ENCODE measurements at places on chromosomes 5 and 9.

DNA sequence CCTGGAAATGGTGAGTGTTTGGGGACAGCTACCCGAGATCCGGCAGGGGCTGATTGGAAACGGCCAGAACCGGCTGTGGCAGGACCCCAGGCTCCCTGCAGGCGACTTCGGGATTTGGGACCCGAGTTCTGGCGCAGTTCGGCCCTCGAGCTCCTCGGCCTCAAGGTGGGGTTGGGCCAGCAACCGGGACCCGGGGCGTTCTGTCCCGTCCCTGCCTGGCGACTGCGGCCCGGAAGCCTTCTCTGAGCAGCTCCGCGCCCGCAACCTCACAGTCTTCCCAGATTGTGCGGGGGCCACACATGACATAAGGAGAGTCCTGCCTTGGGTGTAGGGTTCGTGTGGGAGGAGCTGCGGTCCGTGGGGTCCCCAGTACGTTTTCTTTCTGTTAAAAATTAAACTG lies 23.2 kb upstream of the NEURL1B start:
- no peak for DNase-seq

GRCh38 chr9:77899679-77900354 lies 131.8 kb downstream of the GNAQ start:
- no peak for DNase-seq

DNA sequence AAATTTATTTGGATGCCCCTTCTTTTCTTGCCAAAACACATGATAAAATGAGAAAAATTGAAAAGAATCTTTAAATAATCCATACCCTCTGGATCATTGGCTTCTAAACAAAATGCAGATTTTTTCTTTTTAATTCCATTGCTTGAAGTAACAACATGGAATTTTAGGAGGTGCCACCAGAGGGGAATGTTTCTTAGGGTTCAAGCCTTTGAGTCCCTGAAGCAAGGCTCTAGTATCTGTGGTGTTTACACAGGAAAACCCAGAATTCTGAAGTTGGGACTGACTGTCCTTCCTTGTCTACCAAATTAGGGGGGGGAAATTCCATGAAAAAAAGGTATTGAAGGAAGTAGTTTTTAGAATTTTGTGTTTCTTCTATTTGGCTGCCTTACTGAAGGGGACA lies 69.4 kb downstream of the LMNB1 start:
- no peak for DNase-seq

DNA sequence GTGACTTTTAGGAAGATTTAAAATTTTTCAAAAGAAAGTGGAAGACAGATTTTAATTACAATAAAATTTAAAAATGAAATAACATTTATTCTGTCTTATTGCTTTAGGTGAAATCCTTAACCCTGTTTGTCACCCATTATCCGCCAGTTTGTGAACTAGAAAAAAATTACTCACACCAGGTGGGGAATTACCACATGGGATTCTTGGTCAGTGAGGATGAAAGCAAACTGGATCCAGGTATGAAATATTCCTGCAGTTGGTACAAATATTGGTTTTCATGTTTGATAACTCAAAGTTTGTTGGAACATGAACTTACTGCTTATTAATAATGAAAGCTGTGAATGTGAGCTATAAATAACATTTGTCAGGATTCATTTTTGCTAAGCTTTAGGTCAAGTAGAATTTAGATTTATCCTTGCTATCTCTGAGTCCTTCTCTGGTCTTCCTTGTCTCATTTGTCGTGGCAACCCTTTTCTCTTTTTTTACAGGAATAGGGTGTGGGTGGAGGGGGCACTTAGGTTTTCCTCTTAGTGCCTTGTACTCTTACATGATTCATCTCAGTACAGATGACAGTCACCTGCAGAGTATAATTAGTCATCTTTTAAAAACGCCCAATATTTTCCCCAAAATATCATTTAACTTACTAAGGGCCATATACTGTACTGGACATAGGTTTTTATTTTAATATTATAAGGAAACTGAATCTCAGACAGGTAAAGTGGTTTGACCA lies 95.3 kb upstream of the RASGRF2 start:
- peak; percentile 15 for DNase-seq

- no peak for DNase-seq
Measured at GRCh38 chr5:7849681-7850394, 1.1 kb downstream of the CFAP90 start.

DNA sequence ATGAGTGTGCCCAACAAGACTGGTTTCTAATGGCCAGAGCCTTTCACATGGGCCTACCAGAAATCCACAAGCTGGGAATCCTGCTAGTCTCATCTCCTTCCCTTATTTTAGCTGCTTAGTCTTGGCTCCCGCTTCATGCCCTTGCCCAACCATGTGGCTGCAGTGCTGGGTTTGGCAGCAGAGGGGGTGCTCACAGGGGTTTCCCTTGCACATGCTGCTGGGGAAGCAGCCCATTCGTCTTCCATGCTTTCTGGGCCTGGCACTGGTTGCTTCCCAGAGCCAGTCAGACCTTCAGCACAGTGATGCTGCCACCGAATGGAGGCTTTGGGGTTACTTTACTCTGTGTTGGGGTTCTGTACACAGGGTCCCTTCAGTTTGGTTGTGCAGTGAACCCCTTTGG lies 26.3 kb downstream of the SLC46A2 start:
- no peak for DNase-seq

DNA sequence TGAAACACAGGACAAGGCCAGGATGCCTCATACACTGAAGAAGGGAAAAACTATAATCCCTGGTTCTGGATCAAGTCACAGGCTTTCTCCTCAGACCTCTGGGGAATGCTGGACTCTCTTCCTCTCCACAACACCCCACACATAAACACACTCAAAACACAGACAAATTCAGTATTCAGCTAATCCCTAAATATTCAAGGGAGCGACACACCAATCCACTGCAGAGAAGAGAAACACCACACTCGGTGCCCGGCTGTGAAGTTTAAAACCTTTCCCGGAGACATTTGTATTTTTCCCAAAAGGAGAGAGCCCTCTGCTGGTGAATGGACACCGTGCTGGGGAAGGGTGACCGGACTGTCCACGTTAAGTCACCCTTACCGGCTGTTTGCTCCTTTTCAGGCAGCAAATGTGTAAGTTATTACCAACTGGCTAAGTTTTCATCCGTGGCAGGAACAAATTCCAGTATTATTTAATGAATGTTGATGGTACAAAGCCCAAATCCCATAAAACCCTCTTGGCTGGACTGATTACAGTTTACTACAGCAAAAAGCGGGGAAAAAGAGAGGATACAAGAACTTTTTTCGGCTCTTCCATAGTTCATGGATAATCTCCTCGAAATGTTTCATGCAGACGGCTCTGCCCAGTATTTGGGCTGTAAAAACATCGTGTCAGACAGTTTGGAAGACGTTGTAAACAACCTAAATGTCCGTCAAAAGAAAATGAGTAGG lies 130.9 kb upstream of the SLC30A5 start:
- peak; percentile 8 for DNase-seq

- no peak for DNase-seq
Measured at GRCh38 chr5:22970956-22971618, 117.9 kb upstream of the CDH12 start.

- DNase-seq: no peak
Measured at GRCh38 chr5:139118804-139119203, 79.4 kb downstream of the SIL1 start.

GRCh38 chr9:105238302-105238701 lies 6.1 kb upstream of the SLC44A1 start:
- DNase-seq: no peak

DNA sequence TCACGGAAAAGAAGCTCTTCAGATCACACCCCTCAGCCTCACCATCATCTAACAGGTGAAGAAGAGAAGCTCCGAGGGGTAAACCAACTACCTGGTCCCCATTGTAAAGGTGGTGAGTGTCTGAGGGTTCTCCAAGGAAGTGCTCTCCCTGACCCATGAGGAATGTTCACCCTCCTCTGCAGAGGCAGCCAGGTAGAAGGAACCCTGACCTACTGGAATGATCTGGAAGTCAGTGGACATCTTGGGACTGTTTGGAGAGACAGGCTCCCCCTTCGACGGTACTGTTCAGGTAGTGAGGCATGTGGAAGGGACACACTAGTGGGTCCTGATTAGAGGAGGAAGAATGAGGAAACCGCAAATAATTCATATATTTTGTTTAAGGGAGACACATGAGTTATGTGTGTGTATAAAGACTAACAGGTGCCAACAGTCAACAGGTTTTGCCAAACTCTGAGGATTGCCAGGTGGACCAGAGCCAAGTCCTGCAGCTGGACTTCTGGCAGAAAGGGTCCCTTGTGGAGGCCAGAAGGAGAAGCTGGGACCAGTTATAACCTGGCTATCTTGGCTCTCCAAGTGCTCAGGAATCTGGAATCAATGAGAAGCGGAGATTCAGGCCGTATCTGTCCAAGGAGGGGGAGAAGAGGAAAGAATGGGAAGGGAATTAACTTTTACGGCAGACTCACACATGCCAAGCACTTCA lies 3.0 kb upstream of the ZBTB34 start:
- no peak for DNase-seq

- DNase-seq: no peak
Measured at GRCh38 chr5:168315416-168316138, 24.1 kb downstream of the WWC1 start.
